ENCODE measurements at places on chromosomes 5 and 9. TPM values are rescaled to one million over a fixed set of nuclear protein-coding genes. Genes with fewer than 3 reads are reported as not detected.

GRM6 gene
- not detected for polyA plus RNA-seq

ACOT12 gene
- 2.9 TPM for polyA plus RNA-seq

ZNF346 gene
- polyA plus RNA-seq = 18.0 TPM

VCAN gene
- 104 TPM for polyA plus RNA-seq

LRRC14B gene
- polyA plus RNA-seq = not detected

ZCCHC7 gene
- polyA plus RNA-seq = 12.2 TPM

DNA sequence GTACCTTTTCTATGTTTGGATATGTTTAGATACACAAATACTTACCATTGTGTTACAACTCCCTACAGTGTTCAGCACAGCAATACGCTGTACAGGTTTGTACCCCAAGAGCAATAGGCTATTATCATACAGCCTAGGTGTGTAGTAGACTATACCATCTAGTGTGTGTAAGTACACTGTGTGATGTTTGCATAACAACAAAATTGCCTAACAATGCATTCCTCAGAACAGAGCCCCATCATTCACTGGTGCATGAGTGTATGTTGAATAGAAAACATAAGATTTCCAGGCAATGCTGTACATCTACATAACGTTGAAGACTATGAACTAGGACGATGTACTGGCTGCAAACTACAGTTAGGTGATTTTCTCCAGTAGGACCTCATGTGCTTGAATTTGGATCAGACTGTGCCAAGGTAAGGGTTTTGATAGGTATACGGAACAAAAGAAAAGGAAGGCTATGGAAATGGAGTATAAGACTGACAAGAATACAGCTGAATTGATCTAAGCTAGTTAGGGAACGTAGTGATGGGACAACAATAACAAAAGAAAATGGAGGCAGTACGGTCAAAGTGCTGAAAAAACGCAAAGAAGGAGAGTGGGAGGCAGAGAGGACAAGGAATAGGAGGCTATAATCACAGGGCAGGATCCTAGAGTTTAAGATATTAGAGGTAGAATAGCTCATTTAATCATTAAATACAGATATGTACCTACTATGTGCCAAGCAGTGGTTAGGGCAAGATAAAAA, 46.9 kb downstream of the FNIP1 start:
- no peak for DNase-seq

DNA sequence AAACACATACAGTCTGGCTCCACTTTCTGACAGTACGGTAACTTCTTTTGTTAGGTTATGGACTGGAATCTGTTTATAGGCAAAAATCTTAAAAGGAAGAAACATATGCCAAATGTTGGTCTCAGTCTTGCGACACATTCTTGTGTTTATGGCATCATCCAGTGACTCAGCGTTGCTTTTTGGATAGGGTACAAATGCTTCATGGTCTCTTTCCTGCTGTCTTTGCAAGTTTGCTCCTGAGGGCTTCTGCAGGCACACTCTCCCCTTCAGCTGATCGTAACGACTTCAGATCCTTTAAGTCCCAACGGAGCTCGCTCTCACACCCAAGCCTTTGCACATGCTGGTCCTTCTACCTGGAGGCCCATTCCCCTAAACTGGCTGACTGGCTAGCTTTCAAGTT, 23.6 kb upstream of the TNFSF8 start:
- peak; percentile 11 for DNase-seq

GRCh38 chr5:78377056-78377717, 16.8 kb downstream of the SCAMP1 start:
- DNase-seq = no peak

- no peak for DNase-seq
These were observed 87.5 kb downstream of the GLDC start for GRCh38 chr9:6557883-6558616.

DNA sequence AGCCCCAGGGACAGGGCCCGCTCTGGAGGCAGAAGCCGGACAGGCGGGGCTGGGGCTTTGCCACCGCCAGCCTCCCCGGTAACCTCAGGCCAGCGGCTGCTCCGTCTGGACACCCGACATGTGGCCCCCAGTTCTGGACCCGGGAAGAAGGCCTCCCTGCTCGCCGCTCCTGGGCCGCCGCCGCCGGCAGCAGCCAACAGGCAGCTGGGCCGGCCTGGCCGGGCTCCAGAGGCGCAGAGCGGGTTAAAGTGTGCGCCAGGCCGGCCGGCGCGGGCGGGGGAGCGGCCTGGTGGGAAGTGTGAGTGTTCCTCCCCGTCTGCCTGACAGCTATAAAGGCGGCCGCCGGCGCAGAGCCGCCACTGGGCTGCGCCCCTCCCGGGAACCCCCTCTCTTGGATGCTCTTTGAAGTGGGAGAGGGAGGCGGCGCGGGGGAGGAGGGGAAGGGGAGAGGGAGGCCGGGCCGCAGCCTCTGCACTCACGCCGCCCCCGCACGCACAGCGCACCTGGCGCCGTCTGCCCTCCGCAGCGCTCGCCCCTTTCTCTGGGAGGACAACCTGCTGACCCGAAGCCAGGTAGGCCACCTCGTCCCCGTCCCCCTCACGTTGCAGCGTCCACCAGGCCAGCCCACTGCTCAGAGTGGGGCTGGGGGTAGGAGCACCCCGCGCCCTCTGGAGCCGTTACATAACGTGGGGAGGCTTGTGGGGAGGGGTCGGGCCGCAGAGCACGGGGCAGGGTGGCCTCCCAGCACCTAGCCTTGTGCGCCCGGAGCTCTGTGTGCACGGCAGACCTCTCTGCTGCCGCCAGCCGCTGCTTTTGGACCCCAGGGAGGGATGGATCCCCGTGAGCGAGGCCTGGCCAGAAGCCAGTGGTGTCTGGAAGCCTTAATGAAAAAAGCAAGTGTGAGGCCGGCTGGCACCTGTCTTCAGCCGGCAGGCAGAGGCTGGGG, at the start of gene ADAMTSL2:
ADAMTSL2 (plus strand) TSS at position 359 of the 946 bp plus-strand sequence. CDS start 2,009 bp downstream, outside the sequence.
- DNase-seq = peak; percentile 87

DNA sequence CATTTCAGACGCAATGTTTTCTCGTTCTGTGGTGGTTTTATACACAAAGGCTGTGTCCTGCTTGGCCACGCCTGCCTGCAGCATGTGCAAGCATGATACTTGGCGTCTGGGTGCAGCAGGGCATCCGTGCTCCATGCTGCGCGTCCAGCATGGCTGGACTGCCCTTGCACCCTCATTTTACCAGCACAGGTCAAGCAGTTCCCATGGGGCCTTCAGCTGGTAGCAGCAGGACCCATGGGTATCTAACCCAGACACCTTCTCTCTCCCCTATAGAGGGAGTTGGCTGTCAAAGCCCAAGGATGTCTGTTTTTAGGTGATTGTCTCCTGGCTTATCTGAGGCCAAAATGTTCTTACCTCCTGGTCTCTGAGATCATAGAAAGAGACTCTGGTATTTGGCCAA, 158.3 kb upstream of the PITX1 start:
- DNase-seq = no peak

- peak; percentile 19 for DNase-seq
These were observed 89.2 kb downstream of the ACER2 start for GRCh38 chr9:19498015-19498414.

GRCh38 chr5:62139741-62140140, 166.3 kb upstream of the KIF2A start:
- DNase-seq = no peak

GRCh38 chr9:137213160-137214060, 7.9 kb downstream of the NDOR1 start:
- no peak for DNase-seq

DNA sequence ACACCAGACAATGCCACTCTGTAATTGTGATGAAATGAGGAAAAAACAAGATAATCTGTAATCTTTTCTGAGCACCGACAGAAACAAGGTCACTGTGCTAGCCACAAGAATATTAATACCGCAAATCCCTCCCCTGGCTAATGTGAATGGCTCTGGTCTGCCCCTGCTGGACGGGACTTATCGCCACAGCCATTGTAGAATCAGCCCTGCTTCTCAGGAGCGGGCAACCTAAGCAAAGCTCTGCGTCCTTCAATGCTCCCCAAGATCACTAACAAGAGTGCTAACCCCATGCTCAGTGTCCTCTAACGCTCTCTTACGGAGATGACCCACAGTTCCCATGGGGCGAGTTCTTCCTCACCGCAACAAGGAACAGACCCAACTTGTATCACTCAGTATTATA, 42.7 kb downstream of the OR2V1 start:
- no peak for DNase-seq

- DNase-seq = no peak
These were observed 86.8 kb upstream of the MEGF10 start for GRCh38 chr5:127203818-127204217.

- no peak for DNase-seq
These were observed 58.4 kb upstream of the DAB2IP start for GRCh38 chr9:121593066-121593465.

GRCh38 chr9:27584931-27585330, 11.7 kb upstream of the C9orf72 start:
- no peak for DNase-seq

DNA sequence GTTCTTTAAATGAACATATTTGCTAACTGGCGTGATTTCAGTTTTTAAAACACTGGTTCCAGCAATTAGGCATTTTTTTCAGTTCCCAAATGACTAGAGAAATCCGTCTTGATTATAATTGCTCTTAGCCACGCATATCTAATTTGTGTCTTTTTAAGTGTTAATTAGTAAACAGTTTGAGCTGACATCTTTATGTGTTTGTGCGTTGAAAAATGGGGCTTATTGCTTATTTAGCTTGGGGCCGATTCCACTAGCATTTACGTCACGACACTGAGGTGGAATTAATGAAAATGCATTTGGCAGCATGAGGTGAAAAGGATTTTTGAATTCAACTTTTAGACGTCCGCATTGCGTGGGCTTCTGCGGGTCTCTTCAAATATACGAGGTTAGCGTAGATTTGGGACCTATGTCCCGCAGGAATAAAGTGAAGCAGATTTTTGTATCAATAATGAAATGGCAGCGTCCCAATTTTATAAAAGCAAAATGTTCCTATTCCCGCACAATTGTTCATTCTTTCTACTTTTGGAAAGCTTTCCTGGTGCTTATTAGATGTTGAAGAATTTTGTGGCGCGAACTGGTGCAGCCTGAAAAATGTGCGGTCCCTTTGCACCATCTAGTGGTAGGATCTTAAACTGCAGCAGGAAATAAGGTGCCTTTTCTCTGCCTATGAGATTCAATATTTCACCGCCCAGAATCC, 122.7 kb upstream of the LMX1B start:
- DNase-seq = peak; percentile 79

- DNase-seq = no peak
These were observed 14.5 kb downstream of the PTCH1 start for GRCh38 chr9:95502248-95502647.

DNA sequence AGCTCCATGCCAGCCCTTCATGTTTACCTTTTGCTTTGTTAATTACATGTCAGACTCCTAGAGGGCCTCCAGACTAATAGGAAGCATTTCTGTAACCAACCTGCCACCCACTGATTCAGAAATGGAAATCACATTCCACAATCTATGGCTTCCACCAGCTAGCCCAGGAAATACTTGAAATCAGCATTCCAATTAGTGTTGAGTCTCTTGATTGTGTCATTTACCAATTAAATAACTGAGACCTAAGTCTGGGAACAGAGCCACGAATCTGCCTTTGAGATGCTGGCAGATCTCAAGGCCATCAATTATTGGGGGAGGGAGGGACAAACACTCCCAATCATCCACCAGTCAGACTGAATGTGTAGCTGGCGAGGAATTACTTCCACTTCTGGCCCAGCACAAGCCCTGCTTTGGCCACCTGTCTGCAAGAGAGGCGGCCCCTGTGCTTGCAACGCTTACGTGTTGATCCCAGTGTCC, 27.4 kb upstream of the SAP30L start:
- no peak for DNase-seq

GRCh38 chr5:61621202-61621650, 289.2 kb downstream of the ZSWIM6 start:
- no peak for DNase-seq

DNA sequence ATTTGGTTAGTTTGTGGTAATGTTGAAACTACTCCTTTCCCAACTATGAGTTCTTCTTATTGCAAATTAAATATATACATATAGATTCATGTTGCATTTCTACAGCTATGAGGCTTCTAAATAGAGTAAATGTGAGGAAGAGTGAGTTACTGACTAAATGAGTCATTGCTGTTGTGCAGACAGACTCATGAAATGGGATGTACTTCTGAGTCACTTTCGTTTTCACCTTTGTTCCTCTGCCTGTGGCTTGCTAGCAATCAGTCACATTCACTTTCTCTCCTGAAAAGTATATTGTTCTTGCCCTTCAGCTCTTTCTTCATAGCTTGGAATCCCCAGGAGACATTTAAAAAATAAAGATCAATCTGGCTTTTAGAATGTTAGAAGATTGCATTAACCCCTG, 295.5 kb upstream of the SMC2 start:
- DNase-seq = peak; percentile 15

DNA sequence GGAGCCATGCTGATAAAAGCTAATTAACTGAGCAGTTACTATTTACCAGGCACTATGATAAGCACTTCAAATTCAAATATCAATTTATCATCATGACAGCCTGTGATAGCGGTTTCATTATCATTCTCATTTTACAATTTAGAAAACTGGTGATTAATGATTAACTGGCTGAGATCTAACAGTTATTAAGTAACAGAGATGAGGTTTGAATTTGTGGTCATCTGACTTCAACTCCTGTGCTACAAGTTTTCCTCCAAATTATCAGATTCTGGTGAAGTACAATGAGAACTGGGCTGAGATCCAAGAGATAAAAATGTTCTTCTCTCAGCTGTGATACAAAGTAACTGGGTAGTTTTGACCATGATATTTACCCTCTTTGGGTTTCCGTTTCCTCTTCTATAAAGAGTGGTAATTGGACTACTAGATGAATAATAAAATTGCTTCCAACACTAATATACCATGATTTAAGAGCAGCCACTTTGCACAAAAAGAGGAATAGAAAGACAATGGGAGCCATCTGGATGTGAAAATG, 74.5 kb upstream of the CCNG1 start:
- no peak for DNase-seq

DNA sequence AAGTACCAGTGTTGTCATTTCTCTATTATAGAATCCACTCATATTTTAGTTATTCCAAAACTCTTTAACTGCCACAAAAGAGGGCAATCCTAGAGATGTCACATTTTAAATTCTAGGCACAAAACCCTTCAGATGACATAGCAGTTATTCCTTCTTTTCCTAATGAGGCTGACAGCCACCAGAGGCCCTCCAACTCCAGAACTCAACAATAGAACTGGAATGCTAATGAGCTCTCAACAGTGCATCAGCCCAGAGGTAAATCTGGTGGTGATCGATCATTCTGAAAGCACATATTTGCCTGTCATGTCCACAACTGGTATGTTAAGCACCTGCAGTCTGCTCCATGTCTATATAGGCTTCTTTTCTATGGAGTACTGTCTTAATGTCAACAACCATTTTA, 40.2 kb upstream of the RAB3C start:
- DNase-seq = no peak

DNA sequence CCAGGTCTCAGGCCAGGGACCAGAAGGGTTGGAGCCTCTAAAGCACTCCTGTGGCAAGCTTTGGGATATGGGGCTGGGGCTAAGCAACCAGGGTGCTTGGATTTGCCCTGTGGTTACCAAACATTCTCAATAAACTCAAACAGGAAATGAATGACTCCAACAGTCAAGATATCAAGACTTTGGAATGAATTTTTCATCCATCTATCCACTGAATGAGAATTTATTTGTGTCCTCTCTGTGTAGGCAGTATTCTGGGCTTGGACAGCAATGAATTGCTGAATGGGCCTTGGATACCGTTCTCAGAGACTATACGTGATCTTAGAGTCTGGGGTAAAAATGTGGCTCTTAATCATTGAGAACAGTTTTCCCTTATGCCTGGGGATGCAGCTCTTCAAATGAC, 212.5 kb downstream of the DAB2IP start:
- DNase-seq = no peak

All from hepatocyte (in vitro differentiated cells).